Globus pallidus (tissue), 1 donor: ENCODE measurements at places on chromosomes 4 and X.

DNA sequence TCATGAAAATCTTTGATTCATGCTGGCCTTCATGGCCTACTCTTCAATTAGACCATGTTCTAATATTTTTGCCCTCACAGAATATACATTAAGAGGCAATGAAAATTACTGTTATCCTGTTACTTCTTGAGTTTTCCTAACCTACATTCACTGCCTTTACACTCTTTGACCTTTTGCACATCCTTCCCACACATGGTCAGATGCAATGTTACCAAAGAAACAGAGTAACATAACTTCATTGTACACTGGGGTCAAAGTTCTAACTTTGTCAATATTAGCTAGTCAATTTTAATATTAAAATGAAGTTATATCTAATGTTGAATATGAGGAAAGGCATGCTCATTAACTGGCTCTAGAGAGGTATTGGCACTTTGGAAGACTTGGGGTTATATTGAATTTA, 284.8 kb downstream of the TEX13C start:
- no peak for DNase-seq

GRCh38 chrX:66751136-66751782, 112.4 kb upstream of the EDA2R start:
- DNase-seq: no peak

DNA sequence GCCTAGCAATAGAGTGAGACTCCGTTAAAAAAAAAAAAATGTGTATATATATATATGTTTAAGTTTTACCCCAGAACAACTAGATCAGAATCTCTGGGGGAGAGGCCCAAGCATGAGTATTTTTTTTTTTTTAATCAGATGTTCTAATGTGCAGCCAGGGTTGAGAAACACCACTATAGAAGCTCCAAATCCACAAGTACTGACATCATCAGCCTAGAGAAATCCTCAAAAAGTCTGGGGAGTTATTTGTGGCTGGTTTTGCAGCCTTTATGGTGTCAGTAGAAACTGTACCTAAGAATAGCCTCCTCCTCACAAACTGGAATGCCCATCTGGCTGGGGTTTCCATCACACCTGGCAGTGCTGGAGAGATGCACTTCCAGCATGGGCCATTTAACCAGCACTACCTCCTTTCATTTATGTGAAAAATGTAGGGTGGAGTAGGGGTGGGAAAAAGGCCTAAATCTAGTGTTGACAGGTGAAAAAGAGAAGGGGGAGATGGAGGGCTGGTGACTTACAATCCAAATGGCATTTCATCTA, 93.5 kb downstream of the CBLL2 start:
- DNase-seq: no peak

DNA sequence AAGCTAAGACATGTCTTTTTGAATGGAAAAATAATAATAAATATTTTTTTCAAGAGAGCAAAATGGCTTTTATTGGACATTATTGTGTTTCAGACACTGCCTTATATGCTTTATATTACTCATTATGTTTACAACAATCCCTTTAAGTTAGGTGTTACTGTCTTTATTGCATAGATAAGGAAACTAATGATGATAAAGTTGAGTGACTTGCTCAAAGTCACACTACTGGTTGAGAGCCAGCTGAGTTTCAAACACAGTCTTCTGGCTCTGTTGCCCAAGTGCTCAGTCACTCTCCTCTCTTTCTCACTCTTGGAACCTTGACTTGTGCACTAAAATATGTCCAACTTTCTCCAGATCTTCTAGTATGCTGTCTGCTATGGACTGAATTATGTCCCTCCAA, 71.5 kb upstream of the SLC39A8 start:
- no peak for DNase-seq

DNA sequence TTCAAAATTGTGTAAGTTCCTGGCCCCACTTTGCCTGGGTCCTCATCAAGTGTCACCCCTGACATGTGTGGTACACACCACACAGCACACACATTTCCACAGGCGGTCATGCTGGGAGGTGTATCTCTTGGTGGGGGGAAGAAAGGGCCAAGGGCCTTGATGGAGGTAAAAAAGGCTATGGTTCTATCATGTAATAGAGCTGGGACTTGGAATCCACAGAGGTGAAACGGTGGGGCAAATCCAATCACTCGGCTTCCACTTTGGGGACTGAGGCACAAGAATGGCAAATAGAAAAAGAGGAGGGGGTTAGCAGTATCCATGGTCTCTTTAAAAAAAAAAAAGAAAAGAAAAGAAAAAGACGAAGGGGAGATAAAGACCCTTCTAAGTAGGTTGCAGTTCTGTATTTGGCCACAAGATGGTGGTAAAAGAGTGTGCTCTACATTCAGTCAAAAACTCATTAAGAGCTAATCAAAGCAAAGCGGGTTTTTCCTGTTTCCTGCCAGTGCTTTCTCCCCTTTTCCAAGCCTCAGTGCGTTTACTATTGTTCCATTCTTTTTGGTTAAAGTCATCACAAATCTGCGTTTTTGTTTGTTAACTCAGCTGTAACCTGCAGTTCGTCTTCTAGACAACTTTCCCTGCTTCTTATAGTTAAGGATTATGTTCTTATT, 37.0 kb upstream of the ATP6AP2 start:
- DNase-seq: peak; percentile 46

DNA sequence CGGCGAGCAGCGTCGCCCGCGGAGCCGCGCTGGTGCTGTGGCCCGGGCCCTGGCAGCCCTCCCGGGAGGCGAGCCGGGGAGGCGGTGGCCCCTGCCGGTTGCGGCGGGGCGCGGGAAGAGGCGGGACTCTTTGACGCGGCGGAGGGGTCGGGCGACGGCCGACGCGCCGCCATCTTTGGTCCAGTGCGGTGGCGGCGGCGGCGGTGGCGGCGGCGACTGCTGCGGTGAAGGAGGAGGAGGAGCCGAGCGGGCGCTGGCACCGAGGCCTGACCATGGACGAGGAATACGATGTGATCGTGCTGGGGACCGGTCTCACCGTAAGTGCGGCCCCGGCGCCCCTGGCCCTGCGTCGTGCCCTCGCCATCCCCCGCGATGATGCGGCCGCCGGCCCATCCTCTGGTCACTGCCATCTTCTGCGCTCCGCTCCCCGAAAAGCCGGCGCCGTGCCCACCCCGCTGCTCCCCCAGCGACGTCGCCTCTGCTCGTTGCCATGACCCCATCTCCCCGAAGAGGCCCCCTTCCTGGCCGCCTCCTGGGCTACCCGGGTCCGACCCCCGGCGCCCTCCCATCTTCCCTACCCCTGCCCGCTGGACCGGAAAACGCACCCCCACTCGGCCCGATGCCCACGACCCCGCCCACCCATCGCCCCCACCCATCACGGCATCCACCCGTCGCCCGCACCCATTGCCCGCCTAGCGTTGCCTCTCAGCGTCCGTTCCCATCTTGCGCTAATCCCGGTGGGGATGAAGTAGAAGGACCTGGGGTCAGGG, at the start of gene GDI1:
Gene GDI1, plus strand, starts transcription at position 172 of the 770 bp plus-strand sequence. Its CDS starts 101 bp downstream, at position 273.
- DNase-seq: no peak

DNA sequence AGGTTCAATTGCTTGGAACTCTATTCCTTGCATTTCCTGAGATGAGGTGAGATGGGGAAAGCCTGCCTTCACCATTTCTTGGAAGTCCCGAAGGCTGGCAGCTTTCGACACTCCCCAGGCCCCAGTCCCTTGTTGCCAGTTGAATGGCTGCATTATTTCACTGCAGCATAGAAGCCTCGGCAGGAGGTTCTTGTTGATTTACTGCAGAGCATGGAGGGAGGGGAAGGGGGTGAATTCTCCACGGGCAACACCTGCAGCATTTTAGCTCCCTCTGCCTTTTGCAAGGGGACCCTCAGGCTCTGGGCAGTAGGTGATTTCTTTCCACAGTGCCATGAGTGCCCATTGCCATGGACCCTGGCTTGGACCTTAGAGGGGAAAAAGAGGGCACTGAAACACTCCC, 10.7 kb upstream of the BCLAF3 start:
- DNase-seq: no peak

DNA sequence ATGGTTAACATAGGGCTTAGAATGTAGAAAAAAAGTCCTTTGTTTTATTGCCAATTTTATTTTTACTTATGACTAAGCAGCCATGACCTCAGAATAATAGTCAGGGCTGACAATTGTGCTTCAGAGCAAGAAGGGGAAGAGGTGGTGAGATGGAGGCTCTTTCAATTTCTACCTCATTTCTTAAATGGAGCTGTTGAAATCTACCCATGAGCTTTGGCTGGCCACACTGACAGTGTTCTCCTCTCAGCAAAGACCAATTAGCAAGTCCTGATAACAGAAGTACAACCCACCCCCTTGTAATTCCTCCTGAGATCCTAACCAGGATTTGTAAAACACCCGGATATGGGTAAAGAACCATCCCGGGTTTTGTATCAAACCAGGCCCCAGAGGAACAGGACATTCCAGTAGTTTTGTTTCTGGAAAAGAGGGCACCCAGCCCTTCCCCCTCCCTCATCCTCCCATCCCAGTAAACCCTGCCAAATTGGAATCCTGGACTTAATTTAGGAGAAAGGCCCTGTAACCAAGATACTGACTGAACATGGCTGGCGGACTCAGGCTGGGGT, at the start of gene HEPH:
Gene HEPH, plus strand, starts transcription at position 399 of the 563 bp plus-strand sequence. CDS start 6,324 bp downstream, outside the sequence.
- peak; percentile 29 for DNase-seq

GRCh38 chr4:5638316-5638715, 70.0 kb downstream of the EVC2 start:
- DNase-seq: no peak

DNA sequence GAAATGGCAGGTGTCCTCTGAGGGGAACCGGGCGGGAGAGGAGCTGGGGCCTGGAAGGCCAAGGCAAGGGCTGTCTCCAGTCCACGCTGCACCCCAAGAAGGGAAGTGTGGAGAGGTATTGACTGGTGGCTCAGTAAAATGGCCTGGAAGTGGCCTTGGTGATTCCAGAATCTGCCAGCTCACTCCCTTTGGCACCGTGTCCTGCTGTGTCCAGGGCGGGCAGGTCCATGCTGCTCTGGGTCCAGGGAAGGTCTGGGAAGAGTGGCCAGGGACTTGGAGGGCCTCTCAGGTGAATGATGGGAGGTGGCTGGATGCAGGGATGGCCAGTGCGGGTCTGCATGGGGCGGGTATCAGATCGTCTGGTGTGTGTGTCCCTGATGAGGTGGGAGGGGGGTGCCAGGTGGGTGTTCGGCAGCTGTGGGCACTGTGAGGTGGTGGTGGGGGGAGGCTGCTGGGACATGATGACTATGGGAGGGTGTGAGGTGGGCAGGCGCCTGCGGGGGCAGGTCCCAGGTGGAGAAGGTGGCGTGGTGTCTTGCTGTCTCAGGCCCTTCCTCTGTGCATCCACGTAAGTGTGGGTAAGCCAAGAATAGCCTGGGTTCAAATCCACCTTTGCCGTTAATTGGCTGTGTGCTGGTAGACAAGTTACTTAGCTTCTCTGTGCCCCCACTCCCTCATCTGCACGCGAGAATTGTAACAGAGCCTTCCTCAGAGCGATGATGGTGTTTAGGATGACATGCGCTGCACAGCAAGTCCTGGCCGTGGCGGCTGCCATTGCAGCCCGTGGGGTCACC, 17.7 kb downstream of the RGS12 start:
- no peak for DNase-seq
